ENCODE measurements at places on chromosomes 6 and 20.

DNA sequence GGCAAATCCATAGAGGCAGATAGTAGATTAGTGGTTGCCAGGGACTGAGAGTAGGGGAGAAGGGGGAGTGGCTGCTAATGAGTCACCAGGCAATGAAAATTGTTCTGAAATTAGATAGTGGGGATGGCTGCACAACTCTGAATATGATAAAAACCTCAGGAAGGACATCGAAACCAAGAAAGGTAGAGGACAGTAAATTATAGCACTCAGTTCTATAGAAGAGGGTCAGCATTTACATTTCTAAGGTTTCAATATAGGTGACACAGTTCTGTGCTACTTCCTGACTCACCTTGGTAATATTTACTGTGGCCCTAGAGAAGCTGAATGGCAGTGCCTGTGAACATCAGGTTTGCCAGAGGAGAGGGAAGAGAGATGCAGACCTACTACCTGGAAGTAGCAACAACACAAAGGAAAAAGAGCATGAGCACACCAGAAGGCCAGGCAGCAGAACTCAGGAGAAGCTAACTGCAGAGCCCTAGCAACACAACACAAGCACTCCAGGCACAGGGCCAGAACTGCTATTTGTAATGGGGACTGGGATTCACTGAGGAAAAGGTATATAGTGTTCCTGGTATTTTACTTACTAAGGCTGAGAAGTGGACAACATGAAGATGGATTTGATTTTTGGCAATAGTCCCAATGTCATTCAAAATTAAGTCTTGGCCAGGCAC is 75.9 kb downstream of the PLCG1 start:
- no peak for DNase-seq

DNA sequence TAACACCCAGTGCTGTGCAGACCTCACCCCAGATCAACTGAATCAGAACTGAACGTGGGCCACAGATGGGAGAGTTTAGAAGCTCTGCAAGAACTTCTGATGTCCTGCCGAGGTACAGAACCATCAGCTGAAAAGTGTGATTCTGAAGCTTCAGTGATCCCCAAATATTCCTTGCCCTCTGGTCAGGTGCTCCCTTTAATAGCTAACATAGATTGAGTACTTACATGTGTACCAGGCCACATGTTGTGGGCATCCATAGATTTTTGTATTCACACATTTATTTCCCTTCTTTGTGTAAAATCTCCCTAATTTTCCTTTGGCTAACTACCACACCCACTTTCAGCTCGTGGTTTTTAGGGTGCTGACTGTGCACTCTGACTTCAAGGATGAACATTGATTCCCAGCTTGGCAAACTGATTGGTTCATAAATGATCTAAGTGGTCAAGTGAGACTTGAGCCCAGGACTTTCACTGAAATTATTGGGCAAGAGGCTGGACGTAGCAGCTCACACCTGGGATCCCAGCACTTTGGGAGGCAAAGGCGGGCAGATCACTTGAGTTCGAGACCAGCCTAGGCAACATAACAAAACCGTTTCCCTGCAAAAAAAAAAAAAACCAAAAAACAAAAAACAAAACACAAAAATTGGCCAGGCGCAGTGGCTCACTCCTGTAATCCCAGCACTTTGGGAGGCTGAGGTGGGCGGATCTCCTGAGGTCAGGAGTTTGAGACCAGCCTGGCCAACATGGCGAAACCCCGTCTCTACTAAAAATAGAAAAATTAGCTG is 162.2 kb downstream of the BCAS1 start:
- no peak for DNase-seq

DNA sequence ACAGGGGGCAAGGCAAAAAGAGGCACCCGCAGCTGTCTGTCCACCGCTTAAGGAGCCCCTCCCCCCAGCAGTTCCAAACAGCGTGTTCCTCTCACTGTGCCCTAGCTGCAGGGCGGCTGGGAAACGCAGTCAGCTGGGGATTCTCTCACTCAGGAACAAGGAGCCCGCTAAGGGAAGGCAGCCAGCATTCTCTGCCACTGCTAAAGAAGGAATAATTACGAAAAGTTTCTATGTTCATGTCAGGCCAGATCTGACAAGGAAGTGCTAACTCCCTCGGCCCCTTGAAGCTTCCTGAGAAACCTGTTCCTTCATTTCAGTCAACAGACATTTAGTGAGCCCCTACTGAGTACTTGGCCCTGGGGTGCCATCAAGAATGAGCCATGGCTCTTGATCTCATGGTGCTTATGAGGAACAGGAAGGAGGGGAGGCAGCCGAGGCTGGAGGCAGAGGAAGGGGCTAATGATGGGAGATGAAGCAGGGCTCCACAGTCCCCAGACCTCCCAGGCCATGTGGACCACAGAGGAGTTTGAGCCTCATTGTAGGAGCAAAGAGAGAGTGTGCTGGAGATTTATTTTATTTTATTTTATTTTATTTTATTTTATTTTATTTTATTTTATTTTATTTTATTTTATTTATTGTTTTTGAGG is 101.7 kb upstream of the PMEPA1 start:
- DNase-seq: no peak

GRCh38 chr20:59207742-59208357 is 44.2 kb downstream of the ZNF831 start:
- DNase-seq: no peak

DNA sequence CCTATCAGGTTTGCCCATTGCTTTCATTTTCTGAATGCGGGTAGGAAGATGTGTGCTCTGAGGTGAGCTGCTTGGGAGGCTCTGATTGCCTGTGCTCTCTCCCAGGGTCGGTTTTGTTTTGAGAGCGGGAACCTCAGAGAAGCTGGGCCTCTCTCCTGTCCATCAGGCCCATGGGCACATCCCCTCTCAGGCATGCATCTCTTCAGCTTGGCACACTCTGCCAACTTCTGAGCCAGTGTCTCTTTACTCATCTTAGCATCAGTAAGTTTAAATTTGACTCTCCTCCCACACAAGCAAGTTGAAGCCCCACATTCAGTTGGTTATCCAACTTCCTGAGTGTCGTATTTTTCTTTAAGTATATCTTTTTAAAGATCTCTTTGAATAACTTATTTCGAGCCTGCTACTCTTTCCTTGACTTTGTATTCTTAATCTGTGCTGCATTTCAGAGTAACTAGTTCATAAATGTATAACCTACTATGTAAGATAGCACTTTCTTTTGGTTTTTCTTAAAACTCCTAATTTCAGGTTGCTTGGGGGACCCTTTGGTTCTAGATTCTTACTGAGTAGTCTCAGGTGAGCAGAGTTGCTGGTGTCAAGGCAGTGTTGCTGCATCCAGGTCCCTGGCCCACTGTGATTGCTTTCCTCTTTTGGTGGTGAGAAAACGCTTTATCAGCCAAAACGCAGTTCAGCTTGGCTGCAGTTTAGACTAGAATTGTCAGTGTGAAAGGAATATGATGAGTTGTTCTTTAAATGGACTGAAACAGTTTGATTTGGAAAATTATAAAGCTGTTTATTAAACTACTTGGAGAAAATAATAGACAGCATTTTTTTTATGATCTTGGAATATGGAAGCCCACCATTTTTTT is 54.8 kb downstream of the SNX9 start:
- DNase-seq: no peak

- DNase-seq: no peak
Measured at GRCh38 chr6:144033816-144034735, 26.0 kb upstream of the PLAGL1 start.

DNA sequence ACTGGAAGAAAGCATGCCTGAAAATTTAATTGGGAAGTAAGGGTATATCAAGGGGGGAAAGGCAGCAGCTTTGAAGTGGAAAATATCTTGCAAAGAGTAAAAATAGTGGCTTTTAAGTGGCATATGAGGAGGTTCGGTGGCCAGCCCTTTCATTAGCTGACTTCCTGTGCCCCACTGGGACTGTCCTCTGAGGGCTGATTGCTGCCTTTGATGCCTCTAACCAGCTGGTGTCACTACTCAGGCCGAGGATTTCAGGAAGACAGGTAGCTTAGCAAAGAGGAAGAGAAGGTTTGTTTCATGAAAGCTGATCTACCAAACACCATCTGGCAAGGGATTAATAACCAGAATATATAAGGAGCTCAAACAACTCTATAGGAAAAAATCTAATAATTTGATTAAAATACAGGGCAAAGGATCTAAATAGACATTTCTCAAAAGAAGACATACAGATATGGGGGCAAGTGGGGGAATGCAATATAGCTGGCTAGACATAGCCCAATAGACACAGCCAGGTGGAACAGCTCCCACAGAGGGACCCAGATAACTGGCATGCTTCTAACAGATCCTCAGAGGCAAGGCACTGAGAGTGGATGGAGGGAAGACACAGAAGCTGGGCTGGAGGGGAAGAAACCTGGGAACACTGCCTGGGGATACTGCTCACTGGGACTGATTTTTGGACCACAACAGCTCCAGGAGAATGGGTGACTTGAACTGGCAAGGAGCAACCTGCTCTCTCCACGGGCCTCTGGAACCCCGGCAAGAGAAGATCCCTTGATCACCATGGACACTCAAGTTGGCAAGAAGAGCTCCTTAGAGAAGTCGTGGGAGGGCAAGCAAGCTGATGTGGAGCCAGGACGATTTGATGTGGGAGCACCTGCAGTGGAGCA is 33.2 kb downstream of the CCN2 start:
- no peak for DNase-seq
